Activated CD4-positive, alpha-beta T cell treated with anti-CD3 and anti-CD28 coated beads, Interleukin-2, Interleukin-4, amounts not matched to agents 100 ng/mL and 50 ng/mL, durations not matched to agents 16 hours and 8 hours (primary cell): ENCODE measurements at places on chromosomes 2 and 18.

- no peak for DNase-seq
These were observed 1224.7 kb upstream of the CELF4 start for GRCh38 chr18:38790303-38790702.

- no peak for DNase-seq
These were observed 17.6 kb upstream of the EPHA4 start for GRCh38 chr2:221589696-221590095.

DNA sequence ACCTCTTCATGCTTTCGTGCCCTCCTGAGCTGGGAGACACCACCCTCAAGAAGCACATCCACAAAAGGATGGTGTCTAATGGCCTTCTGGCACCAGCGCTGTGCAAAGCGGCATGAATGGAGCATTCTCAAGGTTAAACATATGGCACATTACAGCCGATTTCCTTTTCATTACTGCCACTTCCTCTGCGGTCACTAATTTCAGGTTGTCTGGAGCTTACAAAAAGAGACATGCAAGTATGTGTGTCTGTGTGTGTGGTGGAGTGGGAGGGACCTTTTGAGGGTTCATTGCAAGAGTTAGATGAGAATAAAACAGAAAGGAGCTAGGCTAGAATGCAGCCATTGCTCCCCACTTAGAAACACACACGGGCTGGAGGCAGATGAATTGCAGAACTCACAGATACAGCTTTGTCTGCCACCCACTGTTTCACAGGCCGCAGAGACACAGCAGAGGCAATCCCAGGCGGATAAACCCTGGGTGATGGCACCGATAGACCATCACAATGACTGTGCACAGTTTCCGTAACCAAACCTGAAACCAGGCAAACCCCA is 76.0 kb downstream of the TGIF1 start:
- peak; percentile 61 for DNase-seq

DNA sequence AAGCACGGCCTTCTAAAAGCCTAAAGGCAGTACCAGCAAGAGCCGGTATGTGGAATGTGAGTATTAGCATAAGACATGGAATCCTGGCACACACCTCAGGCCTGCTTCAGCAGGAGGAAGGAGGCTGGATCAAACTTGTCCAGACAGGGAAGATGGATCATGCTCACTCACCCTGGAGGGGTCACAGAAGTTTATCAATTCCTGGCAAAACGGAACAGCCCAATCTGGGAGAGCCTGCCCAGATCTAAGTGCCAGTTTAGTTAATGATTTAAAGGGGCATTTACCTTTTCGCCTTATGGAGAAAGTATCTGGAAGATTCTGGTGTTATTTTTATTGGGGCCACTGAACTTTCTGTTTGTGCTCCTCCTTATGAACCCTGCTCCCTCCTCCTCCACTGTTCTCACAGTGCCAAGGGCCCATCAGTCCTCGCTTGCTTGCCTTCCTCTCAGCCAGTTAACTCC is 58.3 kb upstream of the NFE2L2 start:
- no peak for DNase-seq

DNA sequence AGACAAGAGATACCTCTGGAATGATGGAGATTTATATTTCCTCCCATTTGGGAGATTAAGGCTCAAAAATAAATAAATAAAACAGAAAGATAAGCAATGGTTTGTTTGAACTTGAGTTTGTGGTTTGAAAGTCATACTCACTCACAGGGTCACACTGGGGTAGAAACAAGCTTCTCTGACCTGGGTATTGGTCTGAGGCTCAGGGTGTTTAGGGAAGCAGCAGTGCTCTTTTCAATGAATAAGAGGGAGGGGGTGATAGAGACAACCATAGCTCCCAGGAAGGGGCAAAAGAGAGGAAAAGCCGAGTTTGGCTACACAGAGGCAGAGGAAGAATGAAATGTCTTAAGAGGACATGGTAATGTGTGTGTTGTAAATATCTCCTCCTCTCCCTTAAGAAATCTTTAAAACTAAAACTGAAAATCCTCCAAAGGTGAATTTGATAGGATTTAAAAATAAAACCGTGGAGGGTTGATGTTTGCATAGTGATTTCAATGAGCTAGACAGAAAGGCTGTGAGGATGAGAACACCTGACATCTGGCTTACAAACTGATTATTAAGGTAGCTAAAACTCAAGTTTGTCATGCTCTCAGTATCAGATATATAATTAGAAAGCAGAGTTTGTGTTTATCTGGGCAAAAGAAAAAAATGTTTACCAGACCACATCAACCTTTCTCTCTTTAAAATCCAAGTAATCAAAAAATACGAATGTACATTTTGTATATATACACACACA is 159.9 kb upstream of the TMEFF2 start:
- no peak for DNase-seq

- DNase-seq: no peak
These were observed 31.3 kb downstream of the BCL2 start for GRCh38 chr18:63288311-63288710.

DNA sequence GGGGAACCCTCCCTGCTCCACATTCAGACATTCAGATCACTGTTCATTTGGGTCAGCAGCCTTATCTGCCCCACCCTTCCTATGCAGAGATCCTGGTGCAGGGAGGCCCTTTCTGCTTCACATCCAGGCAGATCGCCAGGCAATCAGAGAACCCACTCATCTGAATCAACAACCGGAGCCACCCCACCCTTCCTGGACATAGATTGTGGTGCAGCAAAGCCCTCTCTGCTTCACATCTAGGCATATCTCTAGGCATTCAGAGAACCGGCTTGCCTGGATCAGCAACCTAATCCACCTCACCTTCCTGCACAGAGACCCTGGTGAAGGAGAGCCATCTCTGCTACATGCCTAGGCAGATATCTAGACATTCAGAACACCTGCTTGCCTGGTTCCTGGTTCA is 184.5 kb upstream of the CNTNAP5 start:
- no peak for DNase-seq

DNA sequence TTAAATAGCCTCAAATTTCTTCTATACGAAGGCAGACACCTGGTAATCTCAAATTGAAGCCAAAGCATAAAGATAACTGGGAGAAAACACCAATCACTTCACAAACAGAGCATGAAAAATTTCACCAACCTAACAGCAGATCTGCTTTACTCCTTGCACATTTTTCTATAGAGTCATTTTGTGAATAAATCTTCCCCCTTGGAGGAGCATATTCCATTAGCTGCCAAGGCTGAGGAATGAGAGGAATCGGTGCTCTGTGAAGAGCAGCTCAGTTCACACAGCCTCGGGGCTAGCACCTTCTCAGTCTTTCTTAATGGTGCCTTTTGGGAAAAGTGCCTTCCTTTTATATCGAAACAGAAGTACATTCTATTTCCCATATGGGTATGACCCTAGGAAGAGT is 1313.7 kb upstream of the NRXN1 start:
- no peak for DNase-seq

DNA sequence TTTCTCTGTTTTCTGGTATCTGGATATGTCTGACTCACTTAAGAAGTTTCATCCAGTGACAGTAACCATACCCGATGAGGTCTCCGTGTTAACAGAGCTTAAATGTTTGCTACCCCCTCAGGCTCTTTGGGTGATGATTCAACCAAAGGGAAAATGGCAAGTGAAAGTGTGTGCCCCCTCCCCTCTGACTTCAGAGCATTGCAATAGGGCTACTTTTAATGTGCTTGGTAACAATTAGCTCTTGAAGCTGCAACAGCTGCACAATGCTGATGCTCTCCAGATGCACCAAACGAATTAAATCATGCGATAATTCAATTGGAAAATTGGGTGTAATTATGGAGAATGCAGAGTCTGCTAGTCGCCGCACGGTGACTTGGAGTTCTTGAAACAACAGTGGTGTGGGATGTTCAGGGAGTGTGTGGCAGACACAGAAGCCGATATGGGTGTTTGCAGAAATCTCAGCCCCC is 270.7 kb downstream of the ALK start:
- no peak for DNase-seq

- no peak for DNase-seq
These were observed 30.6 kb downstream of the SOWAHC start for GRCh38 chr2:109644571-109645275.

DNA sequence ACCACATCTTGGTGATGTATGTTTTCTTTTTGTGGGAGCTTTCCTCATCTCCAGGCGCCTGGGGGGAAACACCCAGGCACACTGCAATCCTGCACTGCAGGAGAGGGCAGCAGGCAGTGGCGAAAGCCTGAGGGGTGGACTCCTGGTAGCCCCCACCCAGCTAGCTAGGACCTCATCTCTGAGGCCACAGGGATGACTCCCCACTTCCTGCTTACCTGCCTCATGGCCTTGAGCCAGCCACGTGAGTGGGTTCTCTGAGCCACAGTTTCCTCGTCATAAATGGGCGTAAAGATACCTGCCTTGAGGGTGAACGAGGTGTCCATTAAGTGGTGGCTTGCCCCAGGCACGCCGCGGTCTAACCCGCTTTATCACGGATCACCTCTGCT is 19.1 kb downstream of the TRAF3IP1 start:
- DNase-seq: no peak

- peak; percentile 85 for DNase-seq
These were observed 12.0 kb downstream of the PSMD1 start for GRCh38 chr2:231068525-231069222.

GRCh38 chr2:240023792-240024191 is 1.4 kb downstream of the NDUFA10 start:
- peak; percentile 6 for DNase-seq

GRCh38 chr2:151762694-151763093 is 28.4 kb upstream of the NEB start:
- DNase-seq: no peak

DNA sequence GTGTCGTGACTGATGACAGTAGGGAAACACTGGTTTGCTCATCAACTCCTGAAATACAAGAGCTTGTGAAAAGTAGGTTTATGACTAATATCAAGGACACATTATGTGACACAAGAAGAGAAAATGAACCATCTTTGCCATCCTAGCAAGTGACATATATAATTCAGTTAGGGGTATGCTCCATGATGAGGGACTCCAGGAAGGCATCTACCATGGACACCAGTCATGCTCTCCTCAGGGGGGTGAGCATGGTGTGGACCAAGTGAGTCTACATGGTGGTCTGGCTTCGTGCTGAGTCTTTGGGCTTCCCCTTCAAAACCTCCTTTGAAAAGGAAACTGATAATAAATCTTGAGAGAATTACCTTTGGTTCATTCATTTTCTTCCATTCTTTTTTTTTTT is 11.7 kb upstream of the SERPINB5 start:
- peak; percentile 23 for DNase-seq

DNA sequence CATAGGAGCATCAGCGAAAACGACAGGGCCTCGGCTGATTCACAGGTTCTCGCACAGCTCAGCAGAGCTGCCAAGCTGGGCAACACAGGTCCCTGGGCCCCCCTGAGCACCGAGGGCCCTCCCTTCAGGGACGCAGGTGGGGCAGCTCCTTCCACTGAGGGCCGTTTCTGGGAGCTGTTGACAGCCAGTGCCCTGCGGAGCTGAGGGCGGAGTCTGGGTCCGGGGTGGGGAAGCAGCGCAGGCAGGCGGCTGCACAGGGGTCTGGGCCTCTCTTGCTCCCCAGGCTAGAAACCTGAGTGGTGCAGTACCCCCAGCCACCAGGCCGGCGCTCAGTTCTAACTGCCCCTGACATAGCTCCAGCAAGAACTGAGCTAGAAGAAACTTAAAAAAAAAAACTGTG is 65.7 kb downstream of the PXDN start:
- no peak for DNase-seq

GRCh38 chr2:236977063-236977851 is 108.4 kb upstream of the COPS8 start:
- DNase-seq: no peak
